Right ventricle myocardium superior (tissue), 1 donor: ENCODE measurements at places on chromosomes 16 and 17.

DNA sequence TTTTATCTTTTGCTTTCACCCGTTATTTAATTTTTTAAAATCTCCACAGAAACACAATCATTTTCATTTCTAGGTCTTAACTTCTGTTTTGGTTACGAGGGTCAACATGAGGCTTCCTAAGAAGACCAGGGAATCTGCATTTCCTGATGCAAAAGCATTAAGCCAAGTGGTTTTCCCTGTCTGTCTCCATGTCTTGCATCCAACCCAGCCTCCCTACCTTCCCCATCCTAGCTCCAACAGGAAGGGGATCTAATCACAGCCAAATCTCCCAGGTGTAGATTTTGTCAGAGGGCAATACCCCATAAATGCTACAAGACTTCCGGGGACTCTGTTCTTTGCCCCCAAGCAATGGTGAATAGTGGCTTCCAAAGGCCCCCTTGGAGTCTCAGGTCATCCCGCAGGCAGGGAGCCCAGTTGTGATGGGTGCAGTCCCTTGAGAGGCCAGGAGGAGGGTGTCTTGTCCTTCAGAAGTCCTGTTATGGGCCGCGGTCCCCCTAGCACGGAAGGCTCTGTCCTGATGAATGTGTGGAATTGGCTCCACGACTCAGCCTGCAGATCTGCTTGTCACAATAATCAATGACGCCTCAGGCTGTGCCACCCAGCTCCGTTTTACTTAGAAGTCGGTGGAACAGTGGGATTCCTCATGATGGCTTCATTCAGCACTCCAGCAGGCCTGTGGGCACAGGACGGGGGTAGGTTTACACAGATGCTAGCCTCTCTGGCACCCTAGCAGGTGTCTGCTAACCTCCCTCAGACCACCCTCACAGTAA lies 141.1 kb downstream of the RGS9 start:
- peak; percentile 51 for DNase-seq

DNA sequence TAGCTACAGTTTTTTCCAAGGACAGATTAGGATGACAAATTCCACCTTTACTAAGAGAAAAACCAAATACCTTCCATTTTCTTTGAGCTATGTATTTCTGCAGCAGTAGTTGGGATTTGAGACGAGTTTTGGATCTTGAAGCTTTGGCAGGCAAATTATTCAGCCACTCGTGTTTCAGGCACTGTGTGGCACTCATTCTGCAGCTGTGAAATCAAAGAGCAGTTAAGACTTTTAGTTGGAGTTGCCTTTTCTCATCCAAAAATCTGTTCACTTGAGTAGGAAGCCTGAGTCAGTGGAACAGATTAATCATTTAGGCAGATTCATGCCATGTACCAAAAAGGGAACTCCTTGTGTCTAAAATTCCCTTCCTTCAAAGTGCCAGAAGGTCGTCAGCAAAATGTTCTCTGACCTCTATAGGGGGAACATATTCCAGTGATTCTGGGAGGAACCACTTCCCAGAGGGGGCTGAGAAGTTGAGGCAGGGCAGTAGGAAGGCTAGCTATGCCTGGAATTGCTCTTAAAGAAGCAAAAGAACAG lies 20.1 kb downstream of the ORC6 start:
- no peak for DNase-seq

DNA sequence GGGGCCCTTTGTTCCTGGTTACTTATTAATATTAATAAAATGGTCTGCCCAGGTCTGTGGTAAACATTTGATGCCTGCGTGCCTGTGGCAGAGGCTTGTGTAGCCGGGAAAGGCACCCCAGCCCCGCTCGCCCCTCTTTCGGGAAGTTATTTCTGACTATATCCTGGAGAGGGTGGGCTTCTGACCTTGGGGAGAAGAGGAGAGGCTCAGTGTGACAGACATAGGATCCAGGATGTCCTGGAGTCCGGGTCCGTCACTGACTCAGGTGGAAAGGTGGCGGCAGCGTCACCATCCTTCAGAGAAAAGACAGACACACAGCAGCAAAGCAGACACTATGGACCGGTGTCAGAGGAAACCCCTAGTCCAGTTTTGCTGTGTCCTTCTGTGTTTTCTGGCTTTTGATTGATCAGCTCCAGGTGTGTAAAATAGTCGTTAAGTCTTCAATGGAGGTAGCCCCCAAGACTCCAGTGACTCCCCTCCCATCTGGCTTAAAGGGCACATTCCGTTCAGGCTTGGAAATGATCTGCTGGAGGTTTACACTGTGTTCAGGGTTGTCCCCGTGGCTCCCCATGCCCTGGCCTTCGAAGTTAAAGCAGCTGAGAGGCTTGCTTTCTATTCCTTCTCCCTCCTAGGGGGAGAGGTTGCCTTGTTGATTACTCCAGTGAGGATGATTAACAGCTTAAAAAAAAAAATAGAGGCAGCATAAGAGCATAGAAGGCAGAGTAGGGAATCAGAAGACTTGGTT lies 81.6 kb downstream of the CCDC182 start:
- DNase-seq = no peak

GRCh38 chr17:6444571-6445335 lies 498 bp downstream of the PIMREG start:
- DNase-seq = peak; percentile 59

GRCh38 chr17:48915459-48916282 lies 7.5 kb downstream of the UBE2Z start:
- no peak for DNase-seq

DNA sequence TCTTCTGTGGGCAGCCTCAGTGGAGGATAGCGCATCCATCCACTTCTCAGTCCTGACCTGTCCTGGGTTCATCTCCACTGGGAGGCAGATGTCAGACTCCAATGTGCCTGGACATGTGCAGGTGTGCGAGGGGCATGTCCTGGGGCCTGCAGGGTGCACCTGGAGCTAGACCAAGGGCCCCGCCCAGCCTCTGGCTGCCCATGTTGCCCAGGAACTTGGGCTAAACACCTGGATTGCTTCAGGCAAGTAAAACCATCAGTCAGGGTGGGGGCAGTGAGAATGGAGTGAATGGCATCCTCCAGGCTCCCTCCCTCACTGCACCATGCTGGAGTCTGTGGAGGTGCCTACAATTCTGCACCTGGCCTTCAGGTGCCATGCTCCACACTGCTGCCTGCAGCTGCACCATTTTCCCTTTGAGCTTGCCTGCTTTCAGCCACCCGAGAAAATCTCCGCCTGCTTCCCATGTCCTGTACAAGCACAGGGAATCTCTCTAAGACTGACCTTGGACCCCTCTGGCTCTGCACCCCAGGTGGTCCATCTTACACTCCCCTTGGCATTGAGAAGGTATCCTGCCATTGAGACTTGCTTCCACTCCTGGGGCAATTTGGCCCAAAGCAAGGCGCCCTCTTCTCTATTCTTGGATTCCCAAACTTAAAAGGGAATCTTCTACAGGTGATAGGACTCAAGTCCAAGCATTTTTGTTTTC lies 2.1 kb upstream of the MFSD6L start:
- DNase-seq = no peak
